Mesothelial cell of epicardium (in vitro differentiated cells): ENCODE measurements at places on chromosomes 7 and 10.

GRCh38 chr10:44178856-44179255 is 206.0 kb downstream of the CXCL12 start:
- no peak for DNase-seq

DNA sequence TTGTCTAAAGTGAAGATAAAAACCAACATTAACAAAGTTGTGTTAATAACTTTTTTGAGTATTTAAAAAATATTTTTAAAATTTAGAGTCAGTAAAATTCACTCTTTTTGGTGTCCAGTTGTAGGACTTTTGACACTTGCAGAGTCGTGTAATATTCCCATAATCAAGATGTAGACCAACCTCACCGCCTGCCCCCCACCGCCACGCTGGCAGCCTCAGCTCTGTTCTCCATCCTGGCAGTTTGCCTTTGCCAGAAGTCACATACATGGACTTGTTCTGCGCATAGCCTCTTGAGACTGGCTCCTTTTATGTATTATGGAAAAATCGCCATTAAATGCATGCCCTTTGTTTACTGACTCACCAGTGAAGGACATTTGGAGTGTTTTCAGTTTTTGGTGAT is 27.3 kb upstream of the SYCE1 start:
- DNase-seq = no peak

DNA sequence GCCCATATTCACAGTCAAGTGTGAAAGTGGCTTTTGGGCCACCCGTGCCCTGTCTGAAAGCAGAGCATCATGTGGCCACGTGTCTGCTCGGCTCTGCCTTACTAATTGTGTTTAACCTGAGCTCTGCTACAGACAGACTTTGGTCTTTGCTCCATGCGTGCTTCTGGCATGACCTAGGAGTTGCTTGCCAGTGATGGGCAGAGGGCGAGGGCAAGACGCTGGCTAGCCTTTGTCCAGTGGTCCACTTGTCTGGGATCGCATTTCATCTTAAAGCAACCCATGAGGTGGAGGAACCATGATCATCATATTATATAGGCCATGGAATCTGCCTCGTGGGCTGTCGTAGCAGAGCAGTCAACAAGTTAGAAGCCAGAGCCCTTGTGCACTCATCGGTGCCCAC is 123.3 kb upstream of the INSYN2A start:
- DNase-seq = no peak

DNA sequence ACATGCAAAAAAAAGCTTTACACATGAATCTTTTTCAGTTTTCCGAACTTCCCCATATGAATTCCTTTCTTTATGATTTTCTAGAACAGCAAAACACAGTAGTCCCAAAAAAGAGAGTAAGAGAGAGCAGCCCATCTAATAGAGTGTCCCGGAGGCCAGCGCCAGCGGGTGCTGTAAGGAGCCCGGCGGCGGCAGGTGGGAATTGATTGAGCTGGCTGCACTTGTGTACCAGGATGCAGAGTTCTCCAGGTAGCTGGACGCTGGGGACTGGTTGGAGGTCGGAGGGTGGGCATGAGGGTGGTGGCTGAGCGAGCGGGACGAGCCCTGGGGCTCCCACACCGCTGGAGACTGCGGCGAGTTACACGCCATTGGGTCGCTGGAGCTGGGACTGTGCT is 4.0 kb downstream of the DLX5 start:
- DNase-seq = no peak

GRCh38 chr10:86195521-86196157 is 171.0 kb downstream of the GRID1 start:
- no peak for DNase-seq

DNA sequence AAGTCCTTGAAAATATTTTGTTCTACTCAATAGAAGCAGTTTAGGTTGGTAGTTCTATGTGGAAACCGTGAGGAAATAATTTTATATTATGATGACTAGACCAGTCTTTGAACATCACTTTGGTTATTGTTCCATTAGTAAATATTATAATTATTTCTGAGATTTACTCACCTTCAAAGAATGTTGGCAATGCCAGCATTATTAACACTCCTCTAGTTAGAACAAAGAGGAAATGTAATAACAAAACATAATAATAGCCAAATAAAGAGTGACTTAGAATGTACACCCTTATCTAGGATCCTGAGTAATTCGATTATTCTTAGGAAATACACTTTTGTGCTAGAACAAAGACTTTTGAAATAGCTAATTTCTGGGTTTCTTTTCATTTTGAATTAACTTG is 121.1 kb downstream of the CFTR start:
- DNase-seq = no peak

DNA sequence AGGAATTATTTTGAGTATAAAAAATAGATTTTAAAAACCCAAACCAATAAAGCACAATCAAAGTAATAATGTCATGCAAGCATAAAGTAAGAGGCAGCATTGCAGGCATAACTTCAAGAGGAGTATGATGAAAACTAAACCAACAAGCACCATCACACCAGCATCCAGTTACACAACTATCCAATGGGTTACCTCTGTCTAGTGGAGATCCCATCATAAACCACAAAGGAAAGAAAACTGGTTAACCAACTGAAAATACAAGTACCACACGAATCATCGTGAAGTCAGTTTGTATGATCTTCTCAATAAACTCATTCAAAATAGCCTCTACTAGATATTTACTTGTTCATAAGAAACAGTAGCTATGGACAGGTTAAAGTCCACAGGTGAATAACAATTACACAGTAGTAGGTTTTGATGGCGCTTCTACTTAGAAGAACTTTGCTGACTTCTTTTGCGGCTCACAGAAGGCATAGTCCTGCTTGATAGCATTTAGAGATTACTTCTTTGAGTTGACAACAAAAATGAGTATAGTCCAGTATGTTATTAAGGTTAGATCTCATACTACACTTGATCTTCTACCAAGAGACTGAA is 116.6 kb downstream of the MICU1 start:
- no peak for DNase-seq

DNA sequence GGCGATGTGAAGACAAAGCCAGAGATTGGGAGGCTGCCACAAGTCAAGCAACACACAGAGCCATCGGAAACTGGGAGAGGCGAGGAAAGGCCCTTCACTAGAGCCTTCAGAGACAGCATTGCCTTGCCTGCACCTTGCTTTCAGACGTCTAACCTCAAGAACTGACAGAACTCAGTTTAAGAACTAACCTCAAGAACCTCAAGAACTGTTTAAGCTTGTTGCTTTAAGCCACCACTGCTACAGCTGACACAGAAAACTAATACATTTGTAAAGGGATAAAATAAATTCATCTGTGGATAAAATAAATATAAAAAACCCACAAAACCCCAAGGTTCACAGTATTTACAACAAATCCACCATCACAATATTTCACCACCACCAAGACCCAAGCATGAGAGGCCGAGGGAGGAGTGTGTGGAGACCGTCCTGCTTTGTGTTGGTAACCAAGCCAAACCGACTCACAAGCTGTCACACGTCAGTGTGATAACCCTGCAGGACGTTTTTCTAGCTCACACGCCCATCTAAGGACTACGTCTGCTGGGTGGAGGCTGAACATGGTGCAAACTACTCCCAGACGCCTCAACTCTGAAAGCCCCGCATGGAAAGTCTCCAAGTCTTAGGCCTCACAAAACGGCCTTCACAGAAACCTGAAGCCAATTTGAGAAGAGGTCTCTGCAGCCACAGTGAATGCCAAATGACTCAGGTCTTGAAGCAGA is 116.8 kb downstream of the ABLIM1 start:
- DNase-seq = no peak

- no peak for DNase-seq
Measured at GRCh38 chr7:108308903-108309302, 147.3 kb downstream of the NRCAM start.

DNA sequence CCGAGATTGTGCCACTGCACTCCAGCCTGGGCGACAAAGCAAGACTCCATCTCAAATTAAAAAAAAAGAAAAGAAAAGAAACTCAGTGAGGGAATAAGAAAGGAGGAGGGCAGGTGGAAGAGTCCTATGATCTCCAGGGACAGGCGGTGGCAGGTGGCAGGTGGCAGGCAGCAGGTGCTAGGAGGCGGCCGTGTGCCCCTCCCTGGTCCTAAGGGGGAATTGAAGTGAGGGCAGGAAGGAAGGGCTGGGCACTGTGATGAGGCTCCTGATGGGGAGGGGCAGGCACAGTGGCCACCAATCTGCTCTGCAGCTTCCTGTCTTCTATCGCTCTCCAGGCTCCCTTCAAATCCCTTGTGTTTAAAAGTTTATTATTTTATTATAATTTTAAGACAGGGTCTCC is 41.2 kb upstream of the UBE3C start:
- DNase-seq = no peak

- no peak for DNase-seq
Measured at GRCh38 chr10:43765516-43765915, 116.8 kb upstream of the ZNF32 start.

DNA sequence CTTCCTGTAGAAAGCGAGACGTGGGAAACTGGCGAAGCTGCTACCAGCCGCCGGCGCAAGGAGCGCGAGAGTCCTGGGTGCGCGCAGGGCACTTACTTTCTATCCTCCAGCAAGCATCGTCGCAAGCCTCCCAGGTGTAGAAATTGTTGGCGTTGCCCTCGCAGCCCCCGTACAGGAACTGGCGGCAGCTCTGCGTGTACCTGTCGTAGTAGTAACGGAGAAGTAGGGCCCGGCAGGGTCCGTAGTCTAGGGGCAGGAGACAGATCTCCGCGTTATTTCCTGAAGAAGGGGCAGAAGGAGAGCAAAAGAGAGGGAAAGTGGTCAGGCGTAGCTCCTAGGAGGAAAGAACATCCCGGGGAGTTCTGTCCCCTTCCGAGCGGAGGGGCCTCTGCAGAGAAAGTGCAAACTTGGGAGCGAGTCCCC is 501 bp downstream of the TFPI2 start:
- no peak for DNase-seq

DNA sequence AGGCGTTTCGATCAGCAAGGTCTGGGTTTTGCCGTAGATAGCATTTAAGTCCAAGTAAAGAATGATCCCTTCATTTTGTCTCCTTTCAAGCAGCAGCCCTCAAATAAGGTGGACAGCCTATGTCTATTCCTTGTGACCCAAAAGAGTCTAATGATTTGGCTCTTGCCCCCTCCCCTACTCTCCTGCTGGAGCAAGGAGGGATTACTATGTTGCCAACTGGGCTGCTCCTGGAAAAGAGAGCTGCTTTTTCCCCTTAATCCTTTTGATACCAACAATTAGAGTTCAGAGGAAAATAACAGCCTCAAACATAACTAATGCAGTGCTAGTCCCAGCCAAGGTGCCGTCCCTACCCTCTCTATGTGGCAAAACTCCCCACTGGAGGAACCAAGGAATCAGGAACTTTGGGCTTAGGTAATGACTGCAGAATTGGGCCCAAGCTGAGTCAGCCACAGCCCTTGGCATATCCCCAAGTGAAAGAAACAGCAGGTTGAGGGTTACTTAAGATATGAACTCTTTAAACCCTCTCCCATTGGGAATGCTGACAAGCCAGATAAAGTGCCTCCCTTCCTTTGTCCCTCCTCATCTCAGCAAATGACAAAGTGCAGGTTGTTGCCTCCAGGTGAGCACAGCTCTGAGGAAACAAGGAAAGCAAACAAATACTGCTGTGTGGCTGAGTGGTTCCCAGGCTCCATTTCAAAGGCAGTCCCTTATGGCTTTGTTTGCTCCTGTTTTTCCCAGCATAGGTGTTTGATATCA is 643.7 kb downstream of the INHBA start:
- no peak for DNase-seq

GRCh38 chr7:12595148-12595547 is 24.6 kb downstream of the SCIN start:
- DNase-seq = no peak

DNA sequence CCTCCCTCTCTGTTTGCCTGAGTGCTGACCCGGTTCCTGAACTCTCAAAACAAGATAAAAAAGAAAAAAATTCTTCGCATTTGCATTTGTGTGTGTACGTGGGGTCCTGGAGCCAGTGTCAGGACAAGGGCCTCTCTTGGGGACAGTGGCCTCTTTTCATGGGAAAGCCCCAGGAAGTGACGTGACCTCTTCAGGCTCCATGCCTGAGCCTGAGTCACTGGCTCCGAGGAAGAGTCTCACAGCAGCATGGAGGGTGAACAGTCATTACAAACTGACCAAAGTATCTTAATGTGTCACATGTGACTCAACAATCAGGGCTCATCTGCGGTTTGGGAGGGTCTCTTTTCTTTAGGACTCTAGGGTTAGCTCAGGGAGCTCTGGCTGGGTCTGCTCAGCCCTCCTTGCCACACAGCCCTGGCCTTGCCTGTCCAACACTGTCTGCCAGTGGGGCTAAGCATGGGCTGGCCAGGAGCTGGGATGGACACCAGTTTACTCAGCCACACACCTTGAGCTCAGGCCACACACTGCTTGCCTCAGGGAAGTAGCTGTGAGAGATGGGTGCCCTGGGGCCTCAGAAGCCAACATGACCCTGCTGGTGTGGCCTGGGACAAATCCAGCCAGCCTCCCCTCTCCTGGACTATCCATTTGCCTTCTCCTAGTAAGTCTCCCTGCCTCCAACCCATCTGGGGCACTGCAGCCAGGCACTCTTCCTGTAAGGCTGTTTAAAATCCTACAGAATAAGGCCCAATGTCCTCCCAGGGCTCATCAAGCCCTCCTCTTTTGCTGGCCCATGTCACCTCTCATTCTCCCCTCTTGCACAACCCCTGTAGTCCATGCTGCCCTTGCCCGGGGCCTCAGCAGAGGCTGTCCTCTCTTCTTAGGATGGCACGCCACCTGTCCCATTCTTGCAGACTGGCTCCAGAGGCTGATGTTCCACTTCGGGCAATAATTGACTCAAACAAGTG is 10.5 kb downstream of the TMEM273 start:
- no peak for DNase-seq

- no peak for DNase-seq
Measured at GRCh38 chr10:114370199-114370598, 34.1 kb downstream of the AFAP1L2 start.

- no peak for DNase-seq
Measured at GRCh38 chr7:151449990-151450389, 10.0 kb upstream of the CRYGN start.

DNA sequence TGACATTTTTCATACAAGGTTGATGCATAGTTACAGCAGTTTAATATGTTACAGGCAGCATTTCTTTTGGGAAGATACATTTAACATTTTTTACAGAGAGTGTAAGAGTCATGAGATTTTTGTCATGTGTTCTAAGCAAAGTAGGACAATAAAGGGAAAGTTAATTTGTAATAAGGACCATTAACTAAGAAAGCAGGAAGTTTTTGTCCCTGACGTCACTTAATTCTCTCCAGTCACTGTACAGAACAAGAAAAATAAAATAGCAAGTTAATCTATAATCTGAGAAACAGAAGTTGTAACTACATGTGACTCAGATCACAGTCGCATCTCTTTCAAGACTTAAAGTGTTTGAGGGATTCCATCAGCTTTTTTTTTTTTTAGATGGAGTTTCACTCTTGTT is 49.5 kb upstream of the CAPZA2 start:
- no peak for DNase-seq
